ENCODE measurements at places on chromosomes 2 and 18.

- no peak for DNase-seq
Observed at GRCh38 chr2:48587560-48587959, 30.1 kb upstream of the GTF2A1L start.

DNA sequence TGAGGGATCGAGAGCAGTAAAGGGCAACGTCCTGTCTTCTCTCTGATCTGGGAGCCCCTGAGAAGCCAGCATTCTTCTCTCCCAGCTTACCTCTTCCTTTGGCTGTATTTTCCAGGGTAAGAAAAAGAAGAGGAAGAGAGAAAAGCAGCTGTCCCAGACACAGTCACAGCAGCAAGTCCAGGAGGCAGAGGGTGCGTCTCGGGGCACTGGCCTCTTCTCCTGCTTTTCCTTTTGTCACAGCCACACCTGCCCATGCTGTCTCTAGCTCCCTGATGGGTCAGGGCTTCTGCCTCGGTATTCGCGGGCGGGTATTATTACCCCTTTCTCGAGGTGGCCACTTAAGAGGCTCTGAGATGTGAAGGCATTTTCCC lies 20.3 kb downstream of the TGOLN2 start:
- DNase-seq, result no peak

DNA sequence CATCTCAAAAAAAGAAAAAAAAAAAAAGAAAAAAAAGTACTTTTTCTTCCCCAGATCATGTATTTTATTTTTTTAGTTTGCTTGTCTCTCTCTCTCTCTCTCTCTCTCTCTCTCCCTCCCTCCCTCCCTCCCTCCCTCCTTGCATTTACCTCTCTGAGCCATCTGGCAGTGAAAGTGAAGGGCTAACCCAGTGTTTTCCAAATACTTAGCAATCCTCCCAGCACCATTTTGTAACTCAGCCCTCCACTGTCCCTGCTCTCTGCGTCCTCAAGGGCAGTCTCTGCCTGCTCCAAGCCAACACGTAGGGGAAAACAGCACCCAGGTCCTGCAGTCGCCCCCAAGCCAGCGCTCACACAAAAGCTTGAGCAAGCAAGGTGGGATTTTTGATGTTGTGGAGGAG lies 19.6 kb upstream of the TEX44 start:
- DNase-seq, result no peak

GRCh38 chr2:171763602-171764001 lies 76.3 kb downstream of the DYNC1I2 start:
- no peak for DNase-seq

GRCh38 chr2:113237604-113238160 lies 41.0 kb downstream of the PAX8 start:
- DNase-seq, result no peak

All from cortex of kidney (tissue), 1 donor.